ENCODE measurements at places on chromosomes 6 and 20.

DNA sequence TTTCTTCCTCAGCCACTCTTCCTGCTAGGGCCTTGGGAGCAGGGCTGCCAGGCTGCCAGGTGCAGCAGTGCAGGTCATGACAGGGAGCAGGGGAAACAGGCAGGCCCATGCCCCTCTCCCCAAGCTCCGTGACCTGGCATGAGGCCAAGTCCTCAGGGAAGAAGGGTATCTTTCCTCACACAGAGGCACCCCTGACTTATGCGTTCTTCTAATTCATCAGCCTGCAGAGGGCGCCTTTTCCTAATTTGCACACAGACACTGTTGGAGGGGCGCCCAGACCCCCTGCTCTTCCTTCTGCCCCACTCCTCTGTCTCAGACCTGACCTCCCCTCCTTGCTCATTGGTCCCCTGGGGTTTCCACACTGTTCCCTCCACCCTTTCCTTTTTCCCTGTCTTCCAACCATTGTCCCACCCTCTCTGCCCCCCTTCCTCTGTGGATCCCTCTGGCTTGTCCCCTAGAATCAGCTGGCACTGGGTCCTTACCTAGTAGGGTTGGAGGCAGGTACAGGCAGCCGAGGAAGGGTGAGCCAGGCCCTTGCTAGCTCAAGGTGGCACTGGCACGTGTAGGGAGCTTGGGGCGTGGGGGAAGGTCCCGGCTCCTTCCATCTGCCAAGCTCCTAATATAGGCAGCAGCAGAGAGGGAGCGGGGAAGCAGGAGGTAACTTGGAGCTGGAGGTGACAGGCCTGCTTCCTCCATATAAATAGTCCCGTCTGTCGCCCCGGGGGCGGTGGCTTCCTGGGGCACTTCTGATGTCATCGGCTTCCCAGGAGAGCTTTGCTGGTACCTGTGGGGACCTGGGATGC lies 154.9 kb upstream of the MLN start:
- no peak for DNase-seq

DNA sequence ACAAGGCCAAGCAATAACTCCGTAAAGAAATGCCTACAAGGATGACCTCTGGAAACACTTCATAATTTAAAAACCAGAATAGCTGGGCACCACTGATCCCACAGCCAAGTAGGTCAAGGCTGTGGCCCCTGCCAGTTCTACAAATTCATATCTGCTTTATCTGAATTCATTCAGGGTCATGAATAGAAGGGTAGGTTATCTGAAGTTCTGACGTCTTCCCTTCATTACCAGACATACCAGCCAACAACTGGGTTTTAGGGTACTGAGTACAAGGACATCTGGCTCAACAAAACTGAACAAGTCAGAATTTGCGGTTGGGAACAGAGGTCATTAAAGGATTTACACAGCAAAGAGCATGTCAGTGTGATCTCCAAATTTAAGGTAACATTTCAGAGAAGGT lies 26.0 kb downstream of the MAP3K5 start:
- no peak for DNase-seq

DNA sequence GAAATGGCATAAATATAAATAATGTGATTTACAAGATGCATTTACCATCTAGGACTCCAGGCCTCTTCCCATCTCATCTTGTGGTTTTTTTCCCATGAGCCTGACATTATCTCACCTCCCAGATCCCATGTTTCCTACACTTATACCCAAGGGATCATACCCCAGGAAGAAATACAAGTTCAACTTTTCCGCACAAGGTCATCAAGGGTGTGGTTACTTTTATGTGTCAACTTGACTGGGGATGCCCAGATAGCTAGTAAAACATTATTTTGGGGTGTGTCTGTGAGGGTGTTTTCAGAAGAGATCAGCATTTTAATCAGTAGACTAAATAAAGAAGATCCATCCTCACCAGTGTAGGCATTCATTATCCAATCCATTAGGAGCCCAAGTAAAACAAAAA lies 176.3 kb upstream of the TNFAIP3 start:
- DNase-seq: no peak

GRCh38 chr6:139926711-139927110 lies 552.3 kb upstream of the CITED2 start:
- no peak for DNase-seq

GRCh38 chr6:130593948-130594347 lies 228.1 kb downstream of the TMEM200A start:
- no peak for DNase-seq

- peak; percentile 10 for DNase-seq
Measured at GRCh38 chr6:11460001-11460668, 77.4 kb upstream of the TMEM170B start.

DNA sequence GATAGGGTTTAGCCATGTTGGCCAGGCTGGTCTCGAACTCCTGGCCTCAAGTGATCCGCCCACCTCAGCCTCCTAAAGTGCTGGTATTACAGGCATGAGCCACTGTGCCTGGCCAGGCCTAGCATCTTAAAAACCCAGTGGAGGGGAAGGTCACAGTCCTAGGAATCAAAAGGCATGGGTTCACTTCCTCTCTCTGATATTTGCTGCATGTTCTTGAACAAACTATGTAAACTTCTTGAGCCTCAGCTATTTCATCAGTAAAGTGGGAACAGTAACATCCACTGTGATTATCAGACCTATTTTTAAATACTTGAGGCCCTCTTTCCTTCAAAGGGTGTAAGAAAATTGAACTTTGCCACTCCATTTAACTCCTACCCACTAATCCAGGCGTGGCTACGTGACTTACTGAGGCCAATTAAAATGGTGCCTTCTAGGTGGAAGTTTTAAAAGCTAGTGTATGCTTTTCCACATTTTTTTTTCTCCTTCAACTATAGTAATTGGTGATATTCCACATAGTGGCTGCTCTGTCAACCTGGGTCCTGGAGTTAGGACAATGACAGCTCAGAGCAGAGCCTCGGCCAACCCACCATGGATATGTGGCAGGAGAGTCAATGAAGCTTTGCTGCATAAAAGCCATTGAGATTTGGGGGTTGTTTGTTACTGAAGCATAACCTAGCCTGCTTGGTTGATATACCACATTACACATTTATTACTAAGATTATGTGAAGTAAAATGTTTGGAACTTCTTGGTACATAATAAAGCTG lies 32.2 kb upstream of the IER3 start:
- no peak for DNase-seq

DNA sequence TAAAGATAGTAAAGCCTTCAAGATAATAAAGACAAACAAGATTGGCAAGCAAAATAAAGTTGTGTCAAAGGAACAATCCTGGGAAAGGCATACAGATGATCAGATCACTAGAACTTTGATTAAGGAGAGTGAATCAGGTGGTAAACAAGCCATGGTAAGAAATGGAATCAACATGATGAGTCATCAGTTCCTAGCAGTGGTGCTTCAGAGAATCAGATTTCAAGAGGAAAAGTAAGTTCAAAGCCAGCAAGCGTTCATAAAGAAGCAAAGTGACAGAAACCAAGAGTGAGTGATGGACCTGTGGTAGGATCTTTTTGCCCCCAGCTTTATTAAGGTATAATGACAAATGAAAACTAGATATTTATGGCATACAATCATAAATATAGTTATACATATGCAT lies 340.4 kb downstream of the TPBG start:
- no peak for DNase-seq

GRCh38 chr6:33746036-33746600 lies 587 bp downstream of the IP6K3 start:
- DNase-seq: no peak

GRCh38 chr6:90230548-90231215 lies 66.0 kb downstream of the BACH2 start:
- DNase-seq: no peak

DNA sequence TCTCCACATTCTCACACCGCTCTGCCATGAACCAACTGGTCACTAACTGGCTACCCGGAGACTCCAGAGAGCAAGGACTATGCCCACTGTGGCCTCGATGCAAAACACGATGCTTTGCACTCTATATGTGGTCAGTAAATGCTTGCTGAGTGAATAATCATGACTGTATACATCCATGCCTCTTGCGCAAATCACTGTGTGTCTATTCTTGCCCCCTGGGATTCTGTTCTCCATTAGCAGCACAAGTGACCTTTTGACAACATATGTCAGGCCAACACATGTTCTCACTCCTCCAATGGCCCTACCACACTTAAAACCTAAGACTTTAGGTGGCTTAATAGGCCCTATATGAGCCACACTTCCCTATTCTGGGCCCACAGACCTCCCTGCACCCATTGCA lies 16.9 kb downstream of the KIF16B start:
- DNase-seq: no peak

DNA sequence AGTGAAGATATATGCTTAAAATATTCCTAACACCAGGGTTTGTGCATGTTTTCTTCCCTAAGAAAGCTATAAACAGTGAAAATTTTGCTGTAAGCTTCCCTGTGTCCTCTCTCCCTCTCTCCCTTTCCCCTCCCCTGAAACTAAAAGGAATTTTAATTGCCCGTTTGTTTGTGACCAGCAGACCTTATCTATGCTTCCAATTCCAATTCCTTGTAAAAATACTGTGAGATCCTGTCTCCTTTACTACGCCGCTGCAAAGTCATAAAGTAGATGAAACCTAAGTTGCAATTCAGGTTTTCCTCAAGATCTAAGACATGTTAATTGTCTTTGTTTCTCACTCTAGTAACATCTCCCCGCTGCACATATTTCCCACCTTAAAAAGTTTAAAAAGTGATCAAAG lies 82.3 kb downstream of the DNAH8 start:
- DNase-seq: no peak

GRCh38 chr6:133114973-133115372 lies 126.2 kb upstream of the EYA4 start:
- no peak for DNase-seq

DNA sequence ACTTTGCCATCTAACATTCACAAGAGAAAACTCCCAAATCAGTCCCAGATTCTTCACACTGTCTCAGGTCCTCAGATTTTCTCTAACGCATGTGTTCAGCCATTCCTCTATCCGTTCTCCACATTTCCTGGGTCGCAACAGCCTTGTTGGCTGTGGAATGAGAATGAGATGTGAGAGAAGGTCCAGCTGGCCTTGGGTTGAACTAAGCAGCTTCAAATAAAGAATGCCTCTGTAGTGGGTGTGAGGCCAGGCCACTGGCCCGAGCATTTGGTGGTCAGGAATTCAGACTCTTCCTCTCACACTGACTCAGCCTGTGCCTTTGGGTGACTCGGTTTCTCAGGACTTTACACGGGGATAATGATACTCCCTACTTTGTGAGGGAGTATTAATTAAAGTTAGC lies 73.8 kb upstream of the CCN6 start:
- DNase-seq: no peak

DNA sequence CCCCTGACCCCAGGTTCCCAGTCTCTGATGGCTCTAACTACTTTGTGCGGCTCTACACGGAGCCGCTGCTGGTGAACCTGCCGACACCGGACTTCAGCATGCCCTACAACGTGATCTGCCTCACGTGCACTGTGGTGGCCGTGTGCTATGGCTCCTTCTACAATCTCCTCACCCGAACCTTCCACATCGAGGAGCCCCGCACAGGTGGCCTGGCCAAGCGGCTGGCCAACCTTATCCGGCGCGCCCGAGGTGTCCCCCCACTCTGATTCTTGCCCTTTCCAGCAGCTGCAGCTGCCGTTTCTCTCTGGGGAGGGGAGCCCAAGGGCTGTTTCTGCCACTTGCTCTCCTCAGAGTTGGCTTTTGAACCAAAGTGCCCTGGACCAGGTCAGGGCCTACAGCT lies 9.6 kb downstream of the PIGT start:
- no peak for DNase-seq

GRCh38 chr6:91633374-91634111 lies 1046.7 kb upstream of the MAP3K7 start:
- no peak for DNase-seq

DNA sequence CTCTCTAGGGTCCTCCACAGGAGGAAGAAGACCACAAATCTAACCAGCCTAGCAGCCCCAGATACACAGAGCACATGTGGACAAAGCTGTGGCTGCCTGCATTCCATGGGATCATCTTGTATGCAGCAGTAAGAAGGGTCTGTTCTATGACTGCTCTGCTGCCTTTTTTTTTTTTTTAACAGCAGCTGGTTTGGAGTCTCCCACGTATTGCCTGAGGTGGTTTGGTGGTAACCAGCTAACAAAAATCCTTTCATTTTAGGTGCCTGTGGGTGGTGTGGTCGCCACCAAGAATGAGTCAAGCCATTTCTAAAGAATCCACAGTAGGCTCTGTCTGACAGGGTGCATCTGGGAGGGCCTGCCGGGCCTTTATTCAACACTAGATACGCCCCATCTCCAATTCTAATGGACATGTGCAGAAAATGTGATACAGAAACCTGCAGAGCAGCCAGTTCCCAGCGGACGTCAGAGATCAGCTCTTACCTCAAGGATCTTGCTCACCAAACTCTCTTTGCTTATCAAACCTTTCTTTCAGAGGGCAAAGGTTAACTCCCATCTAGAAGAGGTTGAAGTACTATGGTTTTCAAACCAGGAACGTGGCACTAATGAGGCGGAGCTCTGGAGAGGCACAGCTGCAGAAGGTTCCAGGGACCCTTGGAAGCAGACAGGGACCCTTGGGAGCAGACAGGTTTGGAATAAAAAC lies 32.0 kb downstream of the GNAS-AS1 start:
- DNase-seq: no peak

DNA sequence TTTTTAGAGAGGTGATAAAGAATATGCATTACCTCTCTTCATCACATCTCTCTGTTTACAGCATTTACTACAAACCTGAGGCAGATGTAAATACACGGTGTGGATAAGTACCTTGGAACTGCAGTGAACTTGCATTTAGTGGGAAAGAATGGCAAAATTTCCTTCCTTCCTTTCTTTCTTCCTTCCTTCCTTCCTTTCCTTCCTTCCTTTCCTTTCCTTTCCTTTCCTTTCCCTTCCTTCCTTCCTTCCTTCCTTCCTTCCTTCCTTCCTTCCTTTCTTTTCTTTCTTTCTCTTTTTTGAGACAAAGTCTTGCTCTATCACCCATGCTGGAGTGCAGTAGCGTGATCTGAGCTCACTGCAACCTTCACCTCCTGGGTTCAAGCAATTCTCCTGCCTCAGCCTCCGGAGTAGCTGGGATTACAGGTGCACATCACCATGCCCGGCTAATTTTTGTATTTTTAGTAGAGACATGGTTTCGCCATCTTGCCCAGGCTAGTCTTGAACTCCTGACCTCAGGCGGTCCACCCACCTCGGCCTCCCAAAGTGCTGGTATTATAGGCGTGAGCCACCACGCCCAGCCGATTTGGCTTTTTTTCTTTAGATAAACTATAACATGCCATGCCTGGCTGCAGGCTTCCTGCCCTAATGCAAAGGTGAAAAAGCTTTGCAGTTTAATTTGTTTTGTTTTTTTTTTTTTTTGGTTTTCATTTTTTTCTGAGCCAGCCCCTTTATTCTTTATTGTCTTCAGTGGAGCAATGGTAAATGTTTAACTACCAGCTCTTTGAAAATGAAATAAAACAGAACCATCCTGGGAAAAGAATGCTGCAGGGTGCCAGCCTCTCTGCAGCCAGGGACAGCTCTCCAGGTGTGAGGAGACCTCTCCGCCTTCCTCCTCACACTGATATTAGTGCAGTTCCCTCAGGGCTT lies 64.2 kb upstream of the NEDD9 start:
- no peak for DNase-seq

- DNase-seq: peak; percentile 13
Measured at GRCh38 chr6:36443471-36444428, 950 bp downstream of the KCTD20 start.

DNA sequence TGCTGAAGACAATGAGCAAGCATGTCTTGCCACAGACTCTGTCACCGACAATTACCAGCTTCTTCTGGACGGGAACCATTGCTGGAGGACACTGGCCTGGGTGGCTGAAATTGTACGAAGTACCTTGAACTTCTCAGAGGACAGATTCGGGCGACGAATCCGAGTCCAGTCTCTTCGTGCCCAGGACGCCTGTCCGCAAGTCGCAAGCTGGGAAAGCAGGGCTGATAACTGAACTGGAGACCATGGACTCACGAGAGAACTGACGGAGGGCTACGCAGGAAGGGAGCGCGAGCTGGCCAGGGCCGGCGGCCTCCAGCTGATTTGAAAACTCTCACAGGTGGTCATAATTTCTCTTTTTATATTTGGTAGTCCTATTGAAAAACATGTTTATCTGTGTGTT lies 1229.5 kb upstream of the MAP3K7 start:
- no peak for DNase-seq

Measured in CD4-positive, alpha-beta T cell treated with Interleukin-15 for 4 hours (primary cell).